ENCODE measurements at places on chromosomes 1 and 21.

DNA sequence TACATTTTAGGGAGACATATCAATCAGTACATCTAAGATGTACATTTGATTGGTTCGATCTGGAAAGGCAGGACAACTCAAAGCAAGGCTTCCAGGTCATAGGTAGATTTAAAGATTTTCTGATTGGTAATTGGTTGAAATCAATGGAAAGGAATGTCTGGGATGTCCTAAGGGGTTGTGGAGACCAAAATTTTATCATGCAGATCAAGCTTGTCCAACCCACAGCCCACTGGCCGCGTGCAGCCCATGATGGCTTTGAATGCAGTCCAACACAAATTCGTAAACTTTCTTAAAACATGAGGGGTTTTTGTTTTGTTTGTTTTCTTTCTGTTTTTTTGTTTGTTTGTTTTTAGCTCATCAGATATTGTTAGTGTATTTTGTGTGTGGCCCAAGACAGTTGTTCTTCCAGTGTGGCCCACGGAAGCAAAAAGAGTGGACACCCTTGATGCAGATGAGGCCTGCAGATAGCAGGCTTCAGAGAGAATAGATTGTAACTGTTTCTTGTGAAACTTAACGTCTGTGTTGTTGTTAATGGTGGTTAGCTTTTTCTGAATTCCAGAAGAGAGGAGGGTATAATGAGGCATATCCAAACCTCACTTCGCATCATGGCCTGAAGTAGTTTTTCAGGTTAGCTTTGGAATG, 3.1 kb downstream of the IFNAR1 start:
- no peak for DNase-seq

DNA sequence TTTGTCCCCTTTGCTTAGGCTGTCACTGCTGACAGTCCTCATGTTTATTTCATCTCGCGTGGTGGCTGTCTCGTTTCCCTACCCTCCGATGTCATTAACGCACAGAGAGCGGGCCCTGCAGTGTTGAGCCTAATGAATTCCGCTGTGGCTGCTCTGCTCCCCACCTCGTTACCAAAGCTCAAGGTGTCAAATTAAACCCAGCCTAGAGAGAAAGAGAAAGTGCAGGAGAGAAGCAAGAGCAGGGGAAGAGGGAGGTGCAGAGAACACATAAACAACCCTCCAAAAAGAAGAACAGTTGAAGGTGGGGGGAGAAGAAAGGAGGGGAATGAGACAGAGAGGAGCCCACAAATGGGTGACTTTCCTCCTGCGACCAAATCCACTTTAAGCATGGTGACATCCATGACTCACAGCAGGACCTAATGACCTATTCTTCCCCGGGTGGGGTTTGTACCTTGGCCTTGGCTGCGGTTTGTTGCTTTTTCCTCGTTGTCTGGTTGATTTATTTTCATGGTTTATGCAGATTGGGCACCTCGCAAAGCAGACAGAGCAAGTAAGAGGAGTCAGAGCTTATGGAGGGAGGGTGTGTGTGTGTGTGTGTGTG, 92.5 kb downstream of the PBX1 start:
- no peak for DNase-seq

GRCh38 chr1:57772580-57773195, 348.8 kb upstream of the DAB1 start:
- DNase-seq: no peak

GRCh38 chr1:32702599-32703478, at the start of gene SYNC:
Gene SYNC (minus strand): TSS chr1:32702770. CDS start chr1:32702660, 110 bp downstream.
- no peak for DNase-seq

GRCh38 chr1:247115141-247115510, 11.0 kb upstream of the ZNF669 start:
- DNase-seq: no peak

- DNase-seq: no peak
Measured at GRCh38 chr1:50978144-50978851, 8.3 kb downstream of the CDKN2C start.
